Mononuclear cell (primary cell): ENCODE measurements at places on chromosomes 5 and 9. TPM values are rescaled to one million over a fixed set of nuclear protein-coding genes. Genes with fewer than 3 reads are reported as not detected.

Gene PCDHA4
- not detected for total RNA-seq

Gene PCDHGA9
- total RNA-seq = 0.42 TPM

Gene ROPN1L
- 0.42 TPM for total RNA-seq

Gene CCDC192
- not detected for total RNA-seq

Gene WDR38
- total RNA-seq = not detected

Gene MLANA
- total RNA-seq = 0.10 TPM

Gene KIF27
- 6.4 TPM for total RNA-seq

Gene ENHO
- total RNA-seq = 0.63 TPM

Gene SEC61B
- total RNA-seq = 48.6 TPM

Gene NR2F1
- 0.42 TPM for total RNA-seq

Gene WNK2
- 0.10 TPM for total RNA-seq

Gene RNF38
- total RNA-seq = 71.8 TPM

Gene RAD1
- 13.6 TPM for total RNA-seq

Gene SLC28A3
- 0.10 TPM for total RNA-seq

Gene MTRR
- total RNA-seq = 104 TPM

Gene AFAP1L1
- total RNA-seq = under 0.01 TPM

Gene DMGDH
- total RNA-seq = not detected

Gene SVEP1
- not detected for total RNA-seq

Gene IRX1
- not detected for total RNA-seq

Gene C5orf58
- total RNA-seq = not detected

Gene MTAP
- 11.9 TPM for total RNA-seq

Gene PCDHB3
- under 0.01 TPM for total RNA-seq

Gene FBN2
- 5.1 TPM for total RNA-seq

Gene LURAP1L
- 0.10 TPM for total RNA-seq

Gene CDH18
- total RNA-seq = not detected

Gene CD180
- 2.3 TPM for total RNA-seq

Gene BTNL3
- total RNA-seq = not detected

Gene STPG3
- total RNA-seq = not detected
